ENCODE measurements at places on chromosomes 2 and 18. TPM values are rescaled to one million over a fixed set of nuclear protein-coding genes. Genes with fewer than 3 reads are reported as not detected.

Gene SP100
- total RNA-seq = 335 TPM

Gene TGFA
- total RNA-seq = 0.42 TPM

GRCh38 chr2:3612639-3613523 lies 18.0 kb downstream of the COLEC11 start:
- no peak for DNase-seq
- no peak overlapping the region for H3K27ac ChIP-seq
- no peaks in the 10 kb centered on the region for H3K36me3 ChIP-seq
- H3K4me1 ChIP-seq = no peaks in the 10 kb centered on the region
- no peak overlapping the region for H3K4me3 ChIP-seq
- H3K27me3 ChIP-seq = no peaks in the 10 kb centered on the region

GRCh38 chr2:54048117-54048785 lies 67.2 kb upstream of the ACYP2 start:
- no peak for DNase-seq
- peaks cover 18% of the 10 kb centered on the region for H3K4me1 ChIP-seq
- no peak overlapping the region for H3K4me3 ChIP-seq

Gene PRR30
- total RNA-seq = not detected

Gene COLEC12
- not detected for total RNA-seq

Gene ATOH8
- not detected for total RNA-seq

DNA sequence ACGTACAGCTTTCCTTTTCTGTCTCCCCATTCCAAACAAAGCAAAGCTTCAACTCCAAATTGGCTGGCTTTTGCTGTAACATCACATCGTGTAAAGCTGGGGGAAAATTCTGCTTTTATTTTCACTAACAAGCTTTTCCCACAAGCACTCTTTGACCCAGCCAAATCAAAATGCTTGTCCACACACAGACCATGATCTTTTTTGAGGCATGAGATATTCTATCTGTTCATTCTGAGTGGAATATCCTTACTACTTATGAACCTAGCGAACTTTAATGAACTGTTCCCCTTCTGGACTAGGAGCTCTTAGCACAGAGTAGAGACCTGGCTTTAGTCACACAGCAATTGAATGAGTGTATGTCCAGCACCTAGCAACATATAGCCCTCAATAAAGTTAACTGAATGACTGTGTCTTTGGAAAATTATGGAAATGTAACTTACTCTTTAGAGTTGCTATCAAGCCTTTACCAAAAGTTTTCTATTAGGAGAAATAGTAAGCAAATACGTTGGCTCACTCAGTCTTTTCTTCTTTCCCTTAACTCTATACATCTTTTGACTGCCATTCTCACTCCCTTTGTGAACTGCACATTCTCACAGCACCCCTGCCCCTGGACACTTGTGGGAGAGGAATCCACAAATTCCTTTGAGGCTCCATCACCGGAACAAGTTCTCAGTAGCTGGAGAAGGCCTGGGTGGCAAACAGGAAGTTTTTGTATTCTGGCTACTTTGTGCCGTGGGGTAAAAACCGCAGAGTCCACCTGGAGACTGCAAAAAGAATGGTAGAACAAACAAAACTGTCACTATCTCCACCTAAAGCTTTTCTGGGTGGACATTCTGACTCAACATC lies 1.3 kb upstream of the UBE2E3 start:
- no peaks in the 10 kb centered on the region for H3K27me3 ChIP-seq
- peak overlapping the region; percentile 46 for H3K4me3 ChIP-seq
- no peak overlapping the region for H3K27ac ChIP-seq
- DNase-seq = no peak

Gene STON1
- 3.4 TPM for total RNA-seq

- H3K27ac ChIP-seq = no peak overlapping the region
- H3K36me3 ChIP-seq = no peaks in the 10 kb centered on the region
- no peaks in the 10 kb centered on the region for H3K4me1 ChIP-seq
Measured at GRCh38 chr18:76460482-76460881, 34.6 kb downstream of the ZNF516 start.

- no peaks in the 10 kb centered on the region for H3K36me3 ChIP-seq
- no peak overlapping the region for H3K27ac ChIP-seq
- H3K4me3 ChIP-seq = no peak overlapping the region
- peaks cover 11% of the 10 kb centered on the region for H3K27me3 ChIP-seq
- DNase-seq = no peak
Measured at GRCh38 chr2:85765081-85765731, 11.4 kb downstream of the ATOH8 start.

DNA sequence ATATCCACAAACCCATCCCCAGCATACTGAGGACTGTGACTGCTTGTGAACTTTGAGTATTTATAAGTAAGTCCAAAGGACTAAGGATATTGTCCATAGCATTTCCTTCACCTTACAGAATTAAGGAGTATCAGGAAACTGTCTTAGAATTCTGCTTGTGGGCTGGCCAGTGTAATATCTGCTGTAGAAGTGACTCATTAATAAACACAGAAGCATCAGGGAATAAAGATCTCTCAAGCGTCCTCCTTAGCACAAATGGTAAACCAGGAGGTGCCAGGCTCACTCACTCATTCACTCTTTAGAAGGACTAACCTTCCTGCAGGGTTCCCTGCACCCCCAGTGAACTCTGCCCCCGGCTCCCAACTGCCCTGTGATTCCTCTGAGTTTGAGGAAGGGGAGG lies 31.0 kb downstream of the CCDC68 start:
- H3K27ac ChIP-seq = no peak overlapping the region
- H3K36me3 ChIP-seq = no peaks in the 10 kb centered on the region
- DNase-seq = no peak
- no peak overlapping the region for H3K4me3 ChIP-seq

GRCh38 chr2:32591669-32592463 lies 36.0 kb upstream of the TTC27 start:
- peaks cover 15% of the 10 kb centered on the region for H3K36me3 ChIP-seq
- peak overlapping the region; percentile 37 for H3K4me3 ChIP-seq
- H3K27me3 ChIP-seq = no peaks in the 10 kb centered on the region
- DNase-seq = peak; percentile 85
- peak overlapping the region; percentile 58 for H3K27ac ChIP-seq

- no peaks in the 10 kb centered on the region for H3K27me3 ChIP-seq
- peak overlapping the region; percentile 89 for H3K27ac ChIP-seq
- DNase-seq = no peak
- peak overlapping the region; percentile 96 for H3K4me3 ChIP-seq
Measured at GRCh38 chr2:96207774-96208142, 869 bp downstream of the STARD7 start.

DNA sequence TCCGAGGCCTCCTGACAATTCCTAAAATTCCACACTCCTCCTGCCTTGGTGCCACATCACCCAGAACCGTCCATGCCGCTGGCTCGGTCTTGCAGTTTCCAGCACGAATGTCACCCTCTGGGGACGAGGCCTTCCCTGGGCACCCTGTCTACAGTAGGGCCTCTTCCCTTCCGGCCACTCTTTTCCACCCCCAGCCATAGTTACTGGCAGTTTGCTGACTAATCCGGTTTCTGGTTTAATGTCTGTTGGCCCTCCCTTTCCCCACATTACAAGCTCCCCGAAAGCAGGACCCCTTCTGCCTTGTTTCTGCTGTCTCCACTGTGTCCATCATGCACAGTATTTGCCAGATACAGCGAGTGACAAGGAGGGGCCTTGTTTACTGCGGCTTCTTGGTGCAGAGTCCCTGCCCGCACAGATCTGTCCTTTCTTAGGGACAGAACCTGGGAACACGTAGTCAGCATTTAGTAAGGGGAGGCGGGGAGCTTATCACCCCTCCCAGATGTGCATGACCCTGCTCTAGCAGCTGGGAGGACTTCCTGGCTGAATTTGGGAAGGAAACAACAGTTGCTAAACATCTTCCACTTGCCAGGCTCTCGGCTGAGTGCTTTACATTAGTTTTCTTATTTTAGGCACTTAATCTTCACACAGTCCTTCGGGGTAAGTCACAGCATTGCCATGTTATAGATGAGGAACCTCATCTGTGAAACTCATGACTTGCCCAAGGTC lies 23.6 kb upstream of the CATIP start:
- H3K4me3 ChIP-seq = no peak overlapping the region
- DNase-seq = no peak
- no peaks in the 10 kb centered on the region for H3K27me3 ChIP-seq

Gene UGT1A1
- total RNA-seq = not detected

DNA sequence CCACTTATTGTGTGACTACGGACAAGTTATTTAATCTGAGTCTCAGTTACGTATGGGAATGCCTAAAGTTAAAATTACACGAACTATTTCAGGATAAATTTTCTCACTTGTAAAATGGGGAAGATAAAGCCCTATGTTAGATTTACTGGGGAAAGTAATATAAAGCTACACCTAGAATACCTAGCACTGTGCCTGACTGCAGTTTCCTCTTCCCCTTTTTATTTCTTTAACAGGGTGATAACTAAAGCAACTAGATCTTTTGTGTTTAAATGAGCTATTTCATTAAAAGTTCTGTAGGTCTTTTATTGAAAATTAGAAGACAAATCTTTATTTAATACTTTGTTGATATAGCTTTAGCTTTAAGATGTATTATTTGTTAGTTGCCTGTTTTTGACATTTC lies 5.0 kb downstream of the B3GNT2 start:
- H3K4me3 ChIP-seq = peak overlapping the region; percentile 90
- no peaks in the 10 kb centered on the region for H3K36me3 ChIP-seq
- no peaks in the 10 kb centered on the region for H3K27me3 ChIP-seq
- H3K4me1 ChIP-seq = peaks cover 85% of the 10 kb centered on the region
- peak overlapping the region; percentile 87 for H3K27ac ChIP-seq

GRCh38 chr18:3265564-3266033 lies 3.7 kb downstream of the MYL12B start:
- peaks cover 77% of the 10 kb centered on the region for H3K4me1 ChIP-seq
- H3K27me3 ChIP-seq = no peaks in the 10 kb centered on the region
- H3K27ac ChIP-seq = no peak overlapping the region

DNA sequence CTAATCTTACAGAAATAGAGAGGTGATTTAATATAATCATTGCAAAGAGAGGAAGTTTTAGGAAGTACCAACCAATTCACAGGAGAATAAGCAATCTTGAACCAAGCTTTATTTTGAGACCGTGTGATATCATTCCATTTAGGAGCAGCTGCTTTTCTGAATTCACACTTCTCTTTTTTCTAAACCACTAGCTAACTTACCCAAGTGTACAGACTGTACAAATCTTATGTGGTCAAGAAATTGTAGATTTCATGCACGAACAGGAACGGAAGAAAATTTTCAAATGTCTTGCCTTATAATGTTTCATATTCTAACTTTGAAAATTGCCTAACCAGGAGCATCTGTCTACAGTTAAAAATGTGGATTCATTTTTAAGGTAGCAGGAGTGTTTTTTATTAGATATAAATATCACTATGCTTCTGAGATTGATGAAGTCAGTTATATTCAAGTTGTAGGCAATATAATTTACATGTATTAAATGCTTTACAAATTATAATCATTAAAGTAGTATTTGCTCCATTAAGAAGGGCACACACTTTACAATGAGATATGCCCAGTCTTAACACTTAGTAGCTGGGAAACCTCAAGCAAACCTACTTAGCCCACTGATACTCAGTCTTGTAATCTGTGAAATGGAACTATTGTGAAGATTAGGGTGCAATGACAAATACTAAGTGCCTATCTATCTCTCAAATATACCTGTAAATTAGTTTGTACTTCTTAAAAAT lies 302.2 kb upstream of the STON1 start:
- H3K36me3 ChIP-seq = no peaks in the 10 kb centered on the region
- no peaks in the 10 kb centered on the region for H3K27me3 ChIP-seq
- no peak overlapping the region for H3K4me3 ChIP-seq
- H3K4me1 ChIP-seq = no peaks in the 10 kb centered on the region
- DNase-seq = no peak

GRCh38 chr2:100066246-100066645 lies 76.1 kb downstream of the AFF3 start:
- H3K27ac ChIP-seq = no peak overlapping the region
- H3K4me1 ChIP-seq = peaks cover 1% of the 10 kb centered on the region
- H3K4me3 ChIP-seq = no peak overlapping the region
- no peaks in the 10 kb centered on the region for H3K27me3 ChIP-seq
- no peaks in the 10 kb centered on the region for H3K36me3 ChIP-seq

GRCh38 chr2:38806733-38807059 lies 28.7 kb downstream of the GEMIN6 start:
- no peak overlapping the region for H3K27ac ChIP-seq
- no peak overlapping the region for H3K4me3 ChIP-seq
- DNase-seq = no peak
- H3K27me3 ChIP-seq = no peaks in the 10 kb centered on the region
- peaks cover 3% of the 10 kb centered on the region for H3K4me1 ChIP-seq

Gene ASB18
- not detected for total RNA-seq

Gene C1QL2
- not detected for total RNA-seq

DNA sequence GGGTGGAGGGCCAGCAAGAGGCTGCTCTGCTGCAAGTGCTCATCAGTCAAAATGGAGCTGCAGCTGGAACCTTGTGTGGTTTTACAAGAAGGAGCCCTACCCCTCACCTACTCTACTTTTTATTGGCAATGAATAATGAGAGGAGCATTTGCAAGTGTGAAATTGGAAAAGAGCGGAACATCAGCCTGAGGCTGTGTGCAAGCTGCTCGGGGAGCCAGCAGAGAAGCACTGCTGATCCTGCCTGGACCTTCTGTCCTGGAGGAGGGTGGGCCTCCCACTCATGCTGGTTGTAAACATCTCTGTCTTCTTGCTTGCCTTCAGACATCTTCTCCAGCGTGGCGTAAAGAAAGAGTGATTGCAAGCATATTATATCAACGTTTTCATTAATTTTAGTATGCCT lies 256.2 kb downstream of the DLGAP1 start:
- no peak overlapping the region for H3K4me3 ChIP-seq
- no peak overlapping the region for H3K27ac ChIP-seq
- no peaks in the 10 kb centered on the region for H3K4me1 ChIP-seq
- H3K36me3 ChIP-seq = no peaks in the 10 kb centered on the region
- H3K27me3 ChIP-seq = no peaks in the 10 kb centered on the region

Gene IL36B
- total RNA-seq = not detected

Gene PDCD1
- total RNA-seq = 12.3 TPM

DNA sequence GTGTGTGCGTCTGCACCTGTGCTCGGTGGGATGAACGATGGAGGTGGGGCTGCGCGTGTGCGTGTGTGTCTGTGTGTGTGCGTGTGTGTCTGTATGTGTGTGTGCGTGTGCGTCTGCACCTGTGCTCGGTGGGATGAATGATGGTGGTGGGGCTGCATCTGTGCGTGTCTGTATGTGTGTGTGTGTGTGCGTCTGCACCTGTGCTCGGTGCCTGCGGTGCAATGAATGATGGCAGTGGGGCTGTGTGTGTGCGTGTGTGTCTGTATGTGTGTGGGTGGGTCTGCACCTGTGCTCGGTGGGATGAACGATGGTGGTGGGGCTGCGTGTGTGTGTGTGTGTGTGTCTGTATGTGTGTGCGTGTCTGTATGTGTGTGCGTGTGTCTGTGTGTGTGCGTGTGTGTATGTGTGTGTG lies 48.5 kb upstream of the CTDP1 start:
- H3K4me3 ChIP-seq = no peak overlapping the region
- H3K27me3 ChIP-seq = no peaks in the 10 kb centered on the region
- no peaks in the 10 kb centered on the region for H3K36me3 ChIP-seq
- no peak for DNase-seq
- no peak overlapping the region for H3K27ac ChIP-seq
- H3K4me1 ChIP-seq = no peaks in the 10 kb centered on the region

DNA sequence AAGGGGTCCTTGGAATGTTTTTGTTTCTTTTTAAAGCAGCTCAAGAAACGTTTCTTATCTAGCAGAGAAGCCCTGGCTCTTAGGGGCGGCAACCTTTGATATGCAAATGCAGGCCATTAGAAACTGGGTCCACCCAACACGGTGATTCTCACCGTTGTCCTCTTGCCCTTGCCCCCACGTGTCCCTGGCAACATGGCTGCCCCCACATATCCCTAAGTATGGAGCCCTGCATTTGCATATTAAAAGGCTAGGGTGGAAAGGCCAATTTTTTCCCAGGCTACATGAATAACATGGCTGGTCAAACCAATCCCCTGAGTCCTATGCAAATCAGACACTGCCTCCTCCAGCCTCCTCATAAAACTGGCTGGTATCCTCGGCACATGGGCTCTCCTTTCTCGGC lies 230.1 kb upstream of the SPOPL start:
- no peak for DNase-seq
- H3K27me3 ChIP-seq = no peaks in the 10 kb centered on the region
- no peaks in the 10 kb centered on the region for H3K4me1 ChIP-seq

Data from CD4-positive, CD25-positive, alpha-beta regulatory T cell (primary cell).